ENCODE measurements at places on chromosomes 13 and 19.

DNA sequence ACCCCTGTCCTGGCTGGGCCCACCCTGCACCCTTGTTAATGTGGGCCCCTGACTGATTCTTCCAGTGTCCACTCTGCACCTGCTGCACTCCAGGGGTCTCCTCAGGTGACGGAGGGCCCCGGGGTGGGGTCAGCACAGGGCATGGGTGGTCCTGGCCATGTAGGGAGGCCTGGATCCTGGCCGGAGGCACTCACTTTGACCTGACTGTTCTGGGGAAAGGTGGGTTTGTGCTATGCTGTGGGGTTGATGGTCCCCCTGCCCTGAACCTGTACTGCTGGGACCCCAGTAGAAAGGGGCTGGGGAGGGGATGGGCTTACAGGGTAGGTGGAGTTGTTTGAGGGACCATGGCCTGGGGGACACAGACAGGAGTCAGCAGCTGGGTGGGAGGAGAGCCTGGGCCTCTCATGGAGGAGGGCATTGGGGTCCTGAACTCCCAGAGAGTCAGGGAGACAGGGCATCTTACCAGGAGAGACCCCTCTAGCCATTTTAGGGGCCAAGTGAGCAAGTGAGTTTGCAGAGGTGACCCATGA is 25.8 kb upstream of the CEACAM1 start:
- no peak for DNase-seq

GRCh38 chr19:42555801-42556200 is 27.5 kb upstream of the CEACAM1 start:
- no peak for DNase-seq

- no peak for DNase-seq
These were observed 97.3 kb downstream of the AKAP11 start for GRCh38 chr13:42369071-42369797.

GRCh38 chr13:114268344-114269280 is 12.8 kb upstream of the UPF3A start:
- DNase-seq: no peak

DNA sequence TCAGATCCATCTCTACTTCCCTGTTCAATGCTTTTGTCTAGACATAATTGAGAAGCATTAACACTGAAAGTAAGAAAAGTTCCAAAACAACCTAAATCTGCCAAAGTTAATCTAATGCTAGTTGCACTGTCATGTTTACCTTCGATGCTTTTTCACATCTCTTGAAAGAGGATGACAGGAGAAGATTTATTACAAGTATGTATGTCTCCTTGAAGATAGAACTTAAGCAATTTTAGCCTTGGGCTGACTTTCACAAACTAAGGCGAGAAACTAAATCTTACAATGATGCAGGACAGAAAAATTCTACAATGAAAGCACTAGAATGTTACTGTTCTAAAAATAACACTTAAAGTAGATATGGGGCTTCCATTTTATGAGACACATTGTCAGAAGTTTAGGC is 64.0 kb downstream of the MIPEP start:
- DNase-seq: no peak

GRCh38 chr13:75174481-75174880 is 307.5 kb downstream of the TBC1D4 start:
- no peak for DNase-seq

- DNase-seq: no peak
These were observed 9.0 kb downstream of the LPAR6 start for GRCh38 chr13:48403913-48404312.

GRCh38 chr19:5048091-5048726 is 79.3 kb downstream of the KDM4B start:
- peak; percentile 78 for DNase-seq

GRCh38 chr13:108728370-108728769 is 99.0 kb downstream of the MYO16 start:
- DNase-seq: no peak

DNA sequence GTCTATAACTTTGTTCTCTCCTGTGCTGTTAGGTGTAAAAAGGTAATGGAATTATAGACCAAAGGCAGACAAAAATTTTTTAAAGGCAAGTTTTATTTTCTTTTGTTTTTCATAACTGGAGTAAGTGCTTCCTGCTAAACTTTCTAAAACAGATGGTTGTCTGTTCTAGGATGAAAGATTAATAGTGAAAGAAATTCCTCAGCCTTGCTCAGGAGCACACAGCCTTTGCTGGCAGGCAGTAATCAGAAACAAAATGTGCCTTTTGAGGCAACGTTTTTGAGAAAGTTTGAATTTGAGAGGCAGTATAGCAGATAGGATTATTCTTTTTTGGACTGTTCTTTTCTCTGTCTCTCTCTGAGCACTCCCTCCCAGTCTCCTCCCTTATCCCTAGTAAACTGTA is 2749.5 kb downstream of the PCDH9 start:
- peak; percentile 19 for DNase-seq

- no peak for DNase-seq
These were observed 24.3 kb downstream of the COL4A2 start for GRCh38 chr13:110331362-110331761.

- DNase-seq: no peak
These were observed 7.7 kb downstream of the ZNF614 start for GRCh38 chr19:52020506-52020905.

DNA sequence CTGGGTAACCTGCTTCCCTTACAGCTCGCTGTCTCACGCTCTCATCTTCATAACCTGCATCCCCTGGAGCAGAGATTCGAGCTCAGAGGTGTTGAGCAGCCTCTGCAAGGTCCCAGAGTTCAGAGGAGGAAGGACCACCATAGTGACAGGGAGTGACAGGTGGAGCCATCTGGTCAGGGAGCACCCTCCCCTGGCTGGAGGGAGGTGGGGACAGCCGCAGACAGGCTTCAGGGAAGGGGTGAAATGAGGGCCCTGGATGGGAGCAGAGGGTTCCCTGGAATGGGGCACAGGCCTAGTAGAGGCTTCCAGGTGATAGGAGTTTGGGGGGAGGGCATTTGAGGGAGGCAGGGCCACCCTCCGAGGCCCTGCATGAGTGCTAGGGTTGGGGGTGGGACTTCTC is 82.1 kb downstream of the ZNF429 start:
- no peak for DNase-seq

DNA sequence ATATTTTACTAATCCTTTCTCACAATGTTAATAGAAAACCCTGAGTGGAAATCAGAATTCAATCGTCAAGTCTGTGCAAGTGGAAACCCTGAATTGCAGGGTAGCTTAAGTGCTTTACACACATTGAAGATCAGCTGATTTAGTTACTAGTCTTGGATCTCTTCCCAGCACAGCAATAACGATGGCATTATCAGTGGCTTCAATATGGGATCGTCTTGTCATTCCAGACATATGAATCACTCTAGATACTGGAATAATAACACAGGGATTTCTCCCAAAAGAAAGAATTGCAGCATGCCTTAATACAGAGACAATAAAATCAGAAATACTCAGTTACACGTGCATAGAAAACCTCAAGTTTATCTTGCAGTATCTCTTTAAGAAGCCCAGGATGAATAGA is 12.6 kb upstream of the METTL21C start:
- peak; percentile 94 for DNase-seq

DNA sequence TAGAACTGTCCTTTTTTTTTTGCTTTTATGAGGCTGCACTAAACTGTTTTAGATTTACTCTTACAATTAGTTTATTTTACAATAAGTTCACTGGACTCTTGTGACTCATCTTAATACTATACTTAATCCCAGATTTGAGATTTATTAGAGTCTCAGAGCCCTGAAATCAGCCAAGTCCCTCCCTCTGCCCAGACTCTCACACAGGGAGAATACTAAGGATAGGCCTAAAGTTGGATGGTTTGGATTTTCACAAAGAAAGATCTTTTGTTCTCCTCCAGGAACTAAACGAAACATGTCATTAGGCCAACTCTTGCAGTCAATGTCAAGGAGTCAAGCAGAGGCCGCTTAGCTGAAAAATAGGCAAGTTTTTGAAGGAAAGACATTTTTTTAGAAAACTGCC is 42.7 kb upstream of the MIR17HG start:
- peak; percentile 83 for DNase-seq

DNA sequence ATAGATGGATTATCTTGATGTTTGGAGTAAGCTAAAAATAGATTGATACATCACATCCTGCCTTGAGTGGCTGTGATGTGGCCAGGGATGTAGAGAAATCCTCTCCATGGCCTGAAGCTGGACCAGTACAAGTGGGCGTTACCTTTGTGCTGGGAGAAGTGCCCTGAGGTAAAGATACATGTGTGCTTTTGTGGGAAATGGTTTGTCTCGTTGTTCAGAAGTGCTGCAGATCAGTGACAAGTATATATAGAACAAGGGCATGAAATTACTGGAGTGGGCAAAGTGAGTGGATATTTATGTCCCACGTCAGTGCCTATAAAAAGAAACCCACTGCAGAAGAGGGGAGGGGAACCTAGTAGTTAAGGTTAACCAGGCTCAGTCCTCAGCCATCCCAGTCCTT is 12.2 kb upstream of the ZNF304 start:
- DNase-seq: no peak

GRCh38 chr13:98959786-98960605 is 17.9 kb downstream of the DOCK9 start:
- no peak for DNase-seq

- DNase-seq: no peak
These were observed 592.0 kb upstream of the SLITRK5 start for GRCh38 chr13:87078947-87079795.

- DNase-seq: peak; percentile 38
These were observed 11.7 kb downstream of the PRR36 start for GRCh38 chr19:7862413-7862951.

DNA sequence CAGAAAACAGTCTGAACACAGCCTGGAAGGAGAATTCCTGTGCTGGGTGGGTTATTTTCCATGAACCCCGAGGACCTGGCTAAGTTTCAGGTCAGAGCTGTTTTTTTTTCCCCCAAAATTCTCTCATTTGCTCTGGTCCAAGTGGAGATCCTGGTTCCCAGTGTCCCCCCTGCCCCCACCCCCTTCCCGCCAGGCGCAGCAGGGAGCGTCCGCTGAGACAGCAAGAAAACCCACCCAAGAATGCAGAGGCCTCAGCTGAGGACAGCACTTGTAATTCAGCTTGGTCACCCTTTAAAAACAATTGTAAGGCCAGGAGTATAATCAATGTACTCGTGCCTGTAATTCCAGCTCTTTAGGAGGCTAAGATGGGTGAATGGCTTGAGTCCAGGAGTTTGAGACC is 11.4 kb upstream of the TSPAN16 start:
- DNase-seq: no peak

GRCh38 chr19:32097620-32098019 is 247.8 kb upstream of the ZNF507 start:
- DNase-seq: no peak

DNA sequence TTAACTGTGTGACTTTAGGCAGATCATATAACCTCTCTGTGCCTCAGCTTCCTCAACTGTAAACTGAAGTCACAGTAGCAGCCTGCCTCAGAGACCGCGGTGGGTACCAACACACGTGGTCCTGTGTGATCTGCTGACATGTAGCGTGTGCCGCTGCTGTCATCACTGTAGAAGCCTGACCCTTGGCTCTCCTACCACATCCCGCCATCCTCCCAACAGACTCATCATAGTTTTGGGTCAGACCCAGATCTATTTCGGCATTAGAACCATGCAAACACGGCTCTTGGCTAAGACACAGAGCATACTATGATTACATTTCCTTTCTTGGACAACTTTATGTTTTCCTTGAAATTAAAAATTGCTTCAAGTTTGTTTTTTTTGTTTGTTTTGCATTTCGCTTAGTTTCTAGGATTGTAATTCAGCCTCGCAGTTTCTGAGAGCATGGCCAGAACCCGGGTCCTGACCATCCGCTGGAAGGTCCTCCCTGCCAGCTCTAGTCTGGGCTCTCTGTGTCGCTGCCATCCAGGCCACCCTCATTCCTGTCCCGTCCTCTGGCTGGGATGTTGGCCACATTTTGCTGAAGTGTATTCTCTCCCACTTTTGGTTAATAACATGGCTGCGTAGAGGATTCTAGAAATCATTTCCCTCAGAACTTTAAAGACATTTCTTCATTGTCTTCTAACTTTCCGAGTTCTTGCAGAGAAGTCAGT is 53.0 kb downstream of the GGACT start:
- no peak for DNase-seq

DNA sequence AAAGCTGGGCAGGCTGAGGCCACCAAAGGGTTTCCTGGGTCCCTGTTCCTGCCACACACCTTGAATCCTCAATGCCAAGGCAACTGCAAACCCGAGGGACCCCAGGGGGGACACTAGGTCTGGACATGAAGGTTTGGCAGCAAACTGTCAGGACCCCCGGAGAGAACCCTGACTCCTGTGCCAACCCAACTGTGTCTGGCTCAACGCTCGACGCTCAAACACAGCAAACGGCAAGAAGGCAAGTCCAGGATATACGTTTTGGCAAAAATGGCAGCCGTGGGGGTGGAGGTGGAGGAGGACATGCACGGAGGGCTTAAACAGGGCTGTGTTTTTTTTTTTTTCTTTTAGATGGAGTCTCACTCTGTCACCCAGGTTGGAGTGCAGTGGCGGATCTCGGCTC is 73.0 kb downstream of the GADD45B start:
- DNase-seq: no peak

DNA sequence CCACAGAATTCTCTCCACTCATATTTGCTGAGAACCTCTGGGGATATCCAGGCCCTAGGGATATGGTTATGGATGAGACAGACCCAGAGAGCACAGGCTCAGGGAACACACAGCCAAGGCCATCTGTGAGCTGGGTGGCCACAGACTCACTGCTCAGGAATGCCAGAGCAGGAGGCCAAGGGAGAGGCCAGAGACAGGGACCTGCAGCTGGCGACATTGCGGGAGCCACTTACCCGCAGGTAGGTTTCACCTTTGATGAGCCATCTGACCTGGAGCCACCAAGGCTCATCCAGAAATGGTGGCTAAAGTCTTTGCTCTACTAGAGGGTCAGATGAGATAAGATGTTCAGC is 29.4 kb downstream of the CCNE1 start:
- DNase-seq: no peak

DNA sequence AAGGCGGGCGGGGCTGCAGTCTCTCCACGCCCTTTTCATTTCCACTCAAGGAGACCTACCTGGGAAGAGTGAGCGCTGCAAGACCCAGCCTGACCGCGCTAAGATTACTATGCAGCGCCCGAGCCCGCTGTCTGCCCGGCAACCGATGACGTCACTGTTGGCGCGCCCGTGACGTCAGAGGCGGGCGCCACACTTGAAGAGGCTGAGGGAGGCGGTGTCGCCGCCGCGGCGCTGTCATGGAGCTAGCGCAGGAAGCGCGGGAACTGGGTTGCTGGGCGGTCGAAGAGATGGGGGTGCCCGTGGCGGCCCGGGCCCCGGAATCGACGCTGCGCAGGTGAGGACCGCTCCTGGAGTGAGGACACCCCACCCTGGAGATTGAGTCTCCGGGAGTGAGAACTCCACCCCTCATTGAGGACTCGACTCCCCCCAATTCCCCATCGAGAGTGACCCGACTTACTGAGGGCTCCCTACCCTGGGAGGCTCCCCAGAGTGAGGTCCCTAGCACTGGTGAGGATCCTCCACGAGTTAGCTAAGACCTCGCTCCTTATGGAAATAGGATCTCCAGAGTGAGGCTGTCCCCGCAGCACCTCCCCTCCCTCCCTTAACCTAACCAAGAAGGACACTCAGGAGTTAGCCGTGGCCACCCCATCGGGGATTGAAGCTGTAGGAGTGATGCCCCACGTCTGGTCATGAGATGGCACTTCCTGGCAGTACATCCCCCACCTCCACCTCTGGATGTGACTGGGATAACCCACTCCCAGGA is at the start of gene HAUS5:
TSS of gene HAUS5 (plus strand) at position 177 of the 763 bp plus-strand sequence. CDS start at position 237, 60 bp downstream.
- DNase-seq: peak; percentile 94

All from COLO829 (cell line).